Activated naive CD8-positive, alpha-beta T cell treated with anti-CD3 and anti-CD28 coated beads, Interleukin-2, amount 10 ng/mL, durations not matched to agents 7 days and 5 days (primary cell): ENCODE measurements at places on chromosomes 5 and 9. TPM values are rescaled to one million over a fixed set of nuclear protein-coding genes. Genes with fewer than 3 reads are reported as not detected.

DNA sequence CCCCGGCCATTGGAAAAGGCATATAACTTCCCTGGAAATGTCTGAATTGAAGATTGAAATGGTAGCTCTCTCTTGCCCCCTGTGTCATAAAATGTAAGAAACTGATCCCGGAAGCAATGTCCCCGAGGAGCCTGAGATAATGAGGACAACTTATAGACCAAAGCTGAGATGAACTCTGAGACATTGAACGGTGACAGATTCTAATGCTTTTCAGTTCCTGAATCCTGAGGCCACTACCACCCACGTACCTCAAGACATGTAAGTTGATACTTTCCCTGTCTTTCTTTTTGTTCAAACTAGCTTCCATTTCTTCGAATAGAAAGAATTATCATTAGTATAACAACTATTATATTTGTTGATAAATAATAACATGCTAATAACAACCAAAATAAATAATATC is 51.0 kb downstream of the KIF4B start:
- no peak for DNase-seq

DNA sequence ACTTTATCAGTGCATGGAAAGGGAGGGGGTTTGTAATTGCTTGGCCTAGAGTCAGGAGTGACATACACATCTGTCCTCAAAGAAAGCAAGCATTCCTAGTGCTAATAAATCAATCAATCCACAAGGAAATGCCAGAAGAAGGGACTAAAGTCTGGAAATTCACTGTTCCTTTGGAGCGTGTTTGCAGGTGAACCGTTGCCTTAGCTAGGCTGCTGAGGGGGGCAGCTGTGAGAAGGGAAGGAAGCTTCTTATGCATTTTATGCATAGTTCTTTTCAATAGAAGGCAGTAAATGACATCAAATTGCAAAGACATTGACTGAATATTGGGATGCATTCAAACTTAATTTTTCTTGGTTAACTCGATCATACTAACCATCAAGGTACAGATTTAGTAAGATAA is 1092.5 kb upstream of the SEMA6A start:
- no peak for DNase-seq

DNA sequence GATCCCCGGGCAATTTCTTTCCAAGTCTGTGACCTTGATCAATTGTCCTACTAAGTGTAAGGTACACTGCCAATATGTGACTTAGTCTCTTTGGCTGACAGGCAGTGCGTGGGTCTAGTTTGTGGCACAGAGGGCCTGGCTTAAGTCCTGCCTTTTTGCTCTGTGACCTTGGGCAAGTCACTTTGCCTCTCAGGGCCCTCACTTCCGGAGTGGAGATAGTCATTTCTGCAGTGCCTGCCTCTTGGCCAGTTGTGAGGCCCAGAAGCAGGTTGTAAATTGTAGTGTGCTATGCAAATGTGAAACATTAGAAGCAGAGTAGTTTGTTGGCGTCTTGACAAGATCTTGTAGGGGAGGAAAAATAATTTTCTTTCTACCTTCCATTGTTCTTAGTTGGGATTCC is 39.0 kb downstream of the KIF4B start:
- no peak for DNase-seq

DNA sequence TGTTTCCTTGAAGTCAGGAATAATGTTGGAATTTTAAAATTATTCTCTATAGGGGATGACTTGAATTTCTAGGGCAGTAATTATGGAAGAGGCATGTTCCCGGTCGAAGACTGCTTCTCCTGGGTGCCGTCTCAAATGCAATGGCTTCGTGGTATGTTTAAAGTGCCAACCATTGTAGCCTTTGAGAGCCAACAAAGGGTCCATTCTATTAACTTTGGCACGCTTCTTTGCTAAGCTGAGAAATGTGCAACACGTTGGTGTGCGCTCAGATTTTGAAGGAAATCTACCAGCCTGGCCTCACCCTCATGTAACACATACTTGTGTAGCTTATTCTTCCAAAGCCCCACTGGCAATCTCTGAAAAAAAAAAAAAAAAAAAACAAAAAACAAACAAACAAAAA is 221.2 kb upstream of the ANKH start:
- no peak for DNase-seq

DNA sequence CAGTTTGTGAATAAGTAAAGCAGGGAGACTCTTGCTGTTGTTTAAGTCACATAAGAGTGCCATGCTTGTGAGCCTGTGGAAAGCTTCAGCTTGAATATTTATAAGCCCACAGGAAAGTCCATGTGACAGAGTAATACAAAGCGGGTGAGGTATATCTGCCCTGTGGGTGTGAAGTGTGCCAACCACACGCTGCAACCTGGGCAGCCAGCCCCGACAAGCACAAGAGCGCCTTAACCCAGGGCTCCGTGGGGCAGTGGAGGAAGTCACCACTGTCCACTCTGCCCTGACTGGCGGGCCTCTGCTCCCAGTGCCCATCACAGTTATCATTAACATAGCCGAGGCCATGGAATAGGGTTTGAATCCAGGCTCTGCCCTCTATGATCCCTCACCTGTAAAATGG is 132.2 kb downstream of the SCAMP1 start:
- no peak for DNase-seq

DNA sequence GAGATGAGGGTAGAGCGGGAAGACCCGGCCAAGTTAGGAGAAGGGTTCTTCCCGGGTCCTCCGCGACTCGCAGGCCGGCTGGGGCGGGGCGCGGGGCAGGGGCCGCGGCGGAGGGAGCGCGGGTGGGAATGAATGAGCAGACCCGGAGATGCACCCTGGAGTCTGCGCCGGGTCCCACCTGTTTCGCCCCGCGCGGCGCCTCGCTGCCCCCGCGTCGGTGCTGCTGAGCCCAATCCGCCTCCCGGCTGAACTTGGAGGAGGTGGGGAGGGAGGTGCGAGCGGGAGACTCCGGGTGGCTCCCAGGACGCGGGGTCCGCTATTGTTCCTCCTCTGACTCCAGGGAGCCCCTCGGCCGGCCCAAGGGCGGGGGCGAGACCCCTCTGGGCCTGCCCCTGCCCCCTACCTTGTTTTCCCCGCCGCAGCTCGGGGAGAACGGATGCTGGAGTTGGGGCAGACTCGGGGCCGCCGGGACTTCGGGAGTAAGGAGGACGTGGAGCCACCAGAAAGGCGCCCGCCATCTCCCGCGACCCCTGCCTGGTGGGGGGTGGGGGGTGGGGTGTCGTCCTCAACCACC is 659 bp downstream of the RAI14 start:
- DNase-seq, result peak; percentile 33

GRCh38 chr5:71471193-71471592 is 15.7 kb downstream of the BDP1 start:
- no peak for DNase-seq

- DNase-seq, result no peak
Measured at GRCh38 chr5:14134771-14135170, 8.4 kb upstream of the TRIO start.

- no peak for DNase-seq
Measured at GRCh38 chr9:84703793-84704192, 34.3 kb downstream of the NTRK2 start.

GRCh38 chr5:14532180-14532579 is 49.4 kb upstream of the OTULINL start:
- no peak for DNase-seq

DNA sequence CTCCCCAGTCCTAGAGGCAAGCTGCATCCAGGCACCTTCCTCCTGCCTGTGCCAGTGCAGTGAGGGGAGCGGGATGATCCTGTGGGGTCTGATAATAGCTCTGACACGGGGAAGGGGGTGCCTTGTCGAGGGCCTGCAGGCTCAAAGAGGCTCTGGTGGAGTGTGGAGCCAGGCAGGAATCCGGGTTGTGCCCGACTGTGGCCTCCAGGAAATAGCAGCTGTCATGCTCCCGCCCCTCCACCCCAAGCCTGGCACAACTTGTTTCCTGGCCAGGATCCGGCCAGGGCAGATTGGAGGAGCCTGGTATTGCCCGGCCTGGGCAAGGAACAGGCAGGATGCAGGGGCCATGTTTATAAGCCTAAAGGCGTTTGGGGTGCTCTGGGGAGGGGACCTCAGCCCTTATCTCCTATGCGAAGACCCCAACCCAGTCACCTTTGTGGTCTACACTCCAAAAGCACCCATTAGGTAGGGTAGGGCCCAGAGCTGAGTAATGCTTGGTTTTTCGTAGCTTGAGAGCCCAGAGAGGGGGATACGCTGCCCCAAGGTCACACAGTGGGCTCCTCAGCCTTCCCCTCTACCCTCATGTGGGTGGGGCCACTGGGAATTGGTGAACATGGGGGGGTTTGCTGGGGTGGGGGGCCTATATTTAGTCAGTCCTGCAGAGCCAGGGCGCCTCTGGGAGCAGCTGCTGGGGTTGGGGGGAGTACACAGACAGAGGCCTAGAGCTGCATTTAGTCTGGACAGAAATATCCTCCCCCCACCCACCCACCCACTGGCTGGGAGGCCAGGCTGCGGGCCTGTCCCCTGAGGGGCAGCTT is 12.2 kb downstream of the CXXC5 start:
- DNase-seq, result no peak

- DNase-seq, result no peak
Measured at GRCh38 chr5:132445930-132446329, 44.6 kb downstream of the IRF1 start.

DNA sequence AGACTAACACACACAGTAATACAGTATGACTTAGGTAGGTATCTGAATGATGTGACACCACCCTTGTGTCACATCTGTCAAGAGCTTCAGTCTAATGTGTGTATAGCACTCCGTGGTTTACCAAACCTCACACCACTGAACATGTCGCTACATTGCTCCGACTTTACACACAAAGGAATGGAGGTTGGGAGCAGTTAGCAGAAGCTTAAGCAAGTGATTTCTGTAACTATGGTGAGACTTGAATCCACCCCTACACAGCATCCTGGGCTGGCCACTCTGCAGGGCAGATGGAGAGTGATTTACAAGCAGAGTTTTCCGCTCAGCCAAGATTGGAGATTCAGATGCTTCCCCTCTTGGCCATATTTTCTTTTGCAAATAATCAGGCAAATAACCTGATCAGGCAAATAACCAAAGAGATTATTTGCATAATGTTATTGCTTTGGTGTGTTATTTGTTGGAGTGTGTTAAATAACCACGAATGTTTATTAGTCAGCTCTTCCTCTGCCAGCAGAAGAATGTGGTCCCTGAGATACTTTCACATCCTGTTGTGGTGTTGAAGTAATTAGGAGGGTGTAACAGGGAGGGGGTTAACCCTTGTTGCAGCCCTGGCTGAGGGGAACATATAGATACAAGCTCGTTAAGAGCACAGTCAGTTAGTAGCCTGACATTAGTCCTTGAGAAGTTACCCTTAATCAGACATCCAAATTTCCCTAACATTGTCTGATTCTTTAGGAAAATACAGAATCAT is 92.8 kb downstream of the SNX18 start:
- DNase-seq, result peak; percentile 40

The CCDC152 gene
- total RNA-seq, result 8.9 TPM

The NMUR2 gene
- total RNA-seq, result not detected

The MCCC2 gene
- 42.6 TPM for total RNA-seq

The RPL12 gene
- 1,343 TPM for total RNA-seq

The PHF24 gene
- not detected for total RNA-seq

The CTXN3 gene
- total RNA-seq, result not detected
